8988T (cell line): ENCODE measurements at places on chromosomes 5 and 9.

DNA sequence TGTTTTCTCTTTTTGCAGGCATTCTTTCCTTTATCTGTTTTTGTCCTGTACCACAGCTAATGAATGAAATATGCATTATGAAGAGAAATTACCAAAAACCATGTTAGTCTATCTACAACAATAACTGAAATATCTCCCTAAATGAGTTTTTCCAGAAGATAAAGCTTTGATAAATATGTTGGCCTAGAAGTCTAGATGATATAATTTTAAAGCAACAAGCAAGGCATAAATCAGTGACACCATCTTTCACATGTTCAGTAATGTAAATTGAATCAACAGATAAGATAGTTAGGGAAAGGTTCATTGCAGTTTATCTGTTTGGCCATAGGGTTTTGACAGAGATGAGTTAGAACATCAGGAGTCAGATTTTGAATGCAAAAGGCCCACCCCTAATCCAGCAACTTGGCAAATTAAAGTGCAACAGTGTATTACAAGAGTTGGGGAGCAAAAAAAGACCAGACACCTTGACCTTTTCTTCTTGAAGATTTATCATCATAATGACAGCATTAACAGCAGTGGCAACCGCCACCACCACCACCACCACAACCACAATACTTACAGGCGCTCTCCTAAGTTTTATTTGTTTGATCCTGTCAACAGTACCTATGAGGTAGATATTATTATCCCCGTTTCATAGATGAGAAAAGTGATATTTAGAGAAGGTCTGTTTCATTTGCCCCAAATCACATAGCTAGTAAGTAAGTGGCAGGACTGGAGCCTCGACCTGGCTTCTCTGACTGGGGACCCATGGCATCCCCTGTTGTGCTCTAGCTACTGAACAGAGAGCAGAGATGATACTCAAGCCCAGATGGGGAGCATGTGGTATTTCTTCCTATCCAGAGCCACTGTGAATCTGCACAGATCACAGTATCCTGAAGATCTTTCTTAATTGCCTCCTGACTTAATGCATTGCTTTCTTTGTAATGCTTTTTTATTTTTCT, 122.8 kb upstream of the DHFR start:
- DNase-seq = no peak

GRCh38 chr5:112668016-112668415, 69.7 kb upstream of the APC start:
- DNase-seq = no peak

DNA sequence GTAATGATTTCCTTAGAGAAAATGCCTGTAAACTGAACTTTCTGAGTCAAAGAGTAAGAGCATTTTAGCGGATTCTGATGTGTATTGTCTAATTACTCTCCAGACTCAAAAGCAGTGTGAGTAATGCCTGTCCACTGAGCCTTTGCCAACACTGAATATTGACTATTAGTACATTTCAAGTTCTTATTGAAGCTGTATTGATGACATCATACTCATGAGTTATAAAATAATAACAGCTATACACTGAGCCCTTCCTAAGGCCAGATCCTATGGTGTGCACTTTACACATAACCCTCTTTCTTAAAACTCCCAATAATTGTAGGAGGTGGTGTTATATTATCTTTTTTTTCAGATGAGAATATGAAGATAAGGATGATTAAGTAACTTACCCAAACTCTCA, 152.8 kb upstream of the TRPC7 start:
- no peak for DNase-seq

DNA sequence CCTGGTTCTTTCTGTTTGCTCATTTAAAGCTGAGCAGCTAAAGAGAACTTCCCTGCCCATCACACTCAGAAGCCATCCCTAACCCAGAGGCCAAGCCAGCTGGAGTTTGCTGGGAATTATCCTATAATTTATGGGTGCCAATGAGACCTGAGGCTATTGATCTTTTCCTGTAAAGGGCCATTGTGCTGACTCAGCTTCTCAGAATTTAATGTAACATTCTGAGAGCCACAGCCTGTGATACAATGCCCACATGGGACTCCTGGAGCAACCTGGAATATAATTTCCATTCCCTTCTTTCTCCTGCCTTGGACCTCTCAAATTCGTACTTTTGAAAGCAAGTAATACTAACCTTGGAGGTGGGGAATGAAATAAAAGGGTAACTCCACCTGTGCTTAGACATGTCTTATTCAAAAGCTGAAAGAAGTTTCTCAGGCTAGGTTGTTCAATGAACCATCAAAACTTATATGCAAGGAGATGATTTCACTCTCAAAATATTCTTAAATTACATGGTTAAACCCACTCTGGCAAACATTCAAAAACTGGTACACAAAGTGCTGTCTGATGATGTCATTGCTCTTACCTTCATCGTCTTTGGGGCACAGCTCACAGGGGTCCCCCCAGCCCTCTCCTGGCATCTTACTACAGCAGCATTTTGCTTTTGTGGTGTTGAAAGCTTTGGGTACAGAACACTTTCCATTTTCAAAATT, 206.7 kb downstream of the SLC12A2 start:
- DNase-seq = no peak

DNA sequence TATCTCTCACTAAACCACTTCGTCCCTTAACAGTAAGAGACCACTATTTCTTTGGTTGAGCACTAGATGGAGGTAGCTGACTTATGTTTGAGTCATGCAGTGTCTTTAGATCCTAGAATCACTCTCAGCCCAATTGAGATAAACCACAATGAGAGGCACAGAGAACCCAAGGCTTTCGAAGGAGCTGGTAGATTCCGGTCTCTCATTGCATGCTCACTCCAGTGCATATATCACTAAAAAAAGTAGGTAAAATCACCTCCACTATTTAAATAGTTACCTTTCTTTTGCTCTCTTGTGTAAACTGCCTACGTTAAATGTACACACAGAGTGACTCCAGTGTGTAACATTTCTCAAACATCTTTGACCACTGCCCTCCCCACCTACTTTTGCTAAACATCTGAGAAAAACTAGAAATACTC, 27.6 kb downstream of the ACTL7A start:
- DNase-seq = no peak

- DNase-seq = no peak
These were observed 46.7 kb downstream of the GRIA1 start for GRCh38 chr5:153537207-153537606.

GRCh38 chr5:1243487-1244130, 18.4 kb downstream of the SLC6A18 start:
- peak; percentile 60 for DNase-seq

GRCh38 chr5:33824516-33825195, 67.1 kb downstream of the ADAMTS12 start:
- no peak for DNase-seq

GRCh38 chr9:122059955-122060324, 33.2 kb downstream of the TTLL11 start:
- DNase-seq = no peak

GRCh38 chr5:38888041-38888440, 42.2 kb downstream of the OSMR start:
- no peak for DNase-seq

- DNase-seq = no peak
These were observed 25.6 kb downstream of the CSF2 start for GRCh38 chr5:132099076-132099748.

GRCh38 chr5:14410068-14410393, 171.6 kb upstream of the OTULINL start:
- no peak for DNase-seq

GRCh38 chr9:130239741-130240241, 25.8 kb upstream of the HMCN2 start:
- no peak for DNase-seq

- no peak for DNase-seq
These were observed 67.9 kb downstream of the VCAN start for GRCh38 chr5:83539463-83539790.

DNA sequence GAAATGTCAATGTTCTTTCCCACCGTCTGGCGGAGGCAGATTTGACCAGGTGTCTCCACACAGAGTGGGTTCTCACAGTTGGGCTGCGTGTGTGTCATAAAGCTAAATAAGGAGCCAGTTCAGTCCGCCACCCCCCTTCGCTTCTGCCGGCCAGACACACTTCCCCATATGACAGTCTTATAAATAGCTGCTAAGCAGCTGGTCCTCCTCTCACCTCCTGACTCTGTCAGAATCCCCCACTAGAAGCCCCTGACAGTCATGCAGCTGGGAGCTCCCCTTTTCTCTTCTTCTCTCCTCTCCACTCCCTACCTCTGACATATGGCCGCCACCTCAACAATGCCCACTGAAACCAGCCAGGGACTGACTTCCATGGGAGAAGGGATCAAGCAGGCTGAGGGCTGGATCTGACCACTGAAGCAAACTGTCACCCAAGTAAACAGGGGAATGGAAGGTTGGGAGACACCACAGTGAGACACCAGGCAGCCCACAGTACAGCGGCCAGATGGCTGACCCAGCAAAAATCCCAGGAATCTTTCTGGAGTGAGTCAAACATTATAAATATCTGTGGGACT, 141.9 kb upstream of the EFNA5 start:
- DNase-seq = no peak

DNA sequence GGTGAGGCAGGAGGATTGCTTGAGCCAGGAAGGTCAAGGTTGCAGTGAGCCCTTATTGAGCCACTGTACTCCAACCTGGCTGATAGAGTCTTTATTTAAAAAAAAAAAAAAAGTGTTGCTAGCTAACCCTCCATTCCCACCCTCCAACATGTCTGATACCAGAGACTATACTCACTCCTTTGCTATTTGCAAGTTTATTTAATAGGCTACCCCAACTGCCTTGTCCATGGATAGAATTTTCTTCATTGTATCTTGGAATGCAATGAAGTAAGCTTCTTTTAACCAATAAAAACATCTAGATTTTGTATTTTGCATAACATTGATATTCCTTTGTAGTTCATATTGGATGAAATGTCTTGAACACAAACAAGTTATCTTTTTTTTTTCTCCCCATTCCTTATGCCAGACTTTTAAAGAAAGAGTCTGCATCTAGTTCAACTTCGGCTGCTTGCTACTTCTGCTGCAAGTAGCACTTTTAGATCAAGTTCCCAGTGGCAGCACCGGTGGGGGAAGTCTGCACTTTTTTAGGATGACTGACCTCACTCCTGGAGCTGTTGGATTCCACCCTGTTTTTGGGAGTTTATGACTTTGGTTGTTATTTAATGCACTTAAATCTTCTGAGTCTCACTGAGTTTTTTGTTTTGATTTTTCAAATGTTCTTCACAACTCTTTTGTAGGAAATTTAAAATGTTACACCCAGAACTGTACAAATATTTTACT, 112.5 kb downstream of the UHRF2 start:
- DNase-seq = no peak

DNA sequence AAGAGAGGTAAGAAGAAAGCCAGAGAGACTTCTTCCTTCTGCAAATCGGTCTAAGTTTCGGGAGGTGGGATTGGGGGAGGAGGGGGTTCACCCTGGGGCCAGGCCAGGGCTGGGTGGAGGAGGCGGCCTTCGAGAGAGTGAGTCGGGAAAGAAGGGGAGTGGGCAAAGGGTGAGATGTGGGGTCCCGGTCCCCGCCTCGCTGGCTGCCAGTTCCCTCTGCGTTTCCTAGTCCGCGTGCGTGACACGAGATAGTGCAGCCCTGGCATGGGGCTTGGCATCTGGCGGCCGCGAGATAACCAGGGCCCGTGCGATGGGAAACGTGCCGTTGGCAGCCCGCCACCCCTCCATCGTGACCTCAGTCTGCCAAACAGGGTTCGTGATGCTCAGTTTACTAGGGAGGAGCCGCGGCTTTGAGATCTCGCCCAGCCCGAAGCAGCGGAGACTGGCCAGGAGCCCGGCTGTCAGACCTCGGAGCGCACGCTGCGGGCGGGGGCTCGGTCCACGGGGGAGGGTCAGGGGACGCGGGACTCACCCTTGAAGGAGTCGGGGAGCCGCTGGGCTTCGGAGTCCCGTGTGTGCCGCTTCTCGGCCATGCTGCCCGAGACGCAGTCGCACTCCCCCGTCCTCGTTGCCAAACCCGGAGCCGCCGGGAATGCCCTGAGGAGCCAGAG, at the start of gene STOM:
Gene STOM (minus strand): TSS at position 656 of the 671 bp plus-strand sequence. CDS start 63 bp downstream, at position 593.
- DNase-seq = no peak

- DNase-seq = no peak
These were observed at the start of gene KCNMB1 for GRCh38 chr5:170388818-170389549. Gene KCNMB1 (minus strand): TSS chr5:170389367. CDS start chr5:170385447, 3,920 bp downstream.

- no peak for DNase-seq
These were observed 62.1 kb upstream of the CTXN3 start for GRCh38 chr5:127586811-127587210.
